Non-pigmented ciliary epithelial cell (primary cell): ENCODE measurements at places on chromosomes 1 and 21.
A peak's percentile ranks its signal among the peaks of the same experiment; 100 is the strongest.

DNA sequence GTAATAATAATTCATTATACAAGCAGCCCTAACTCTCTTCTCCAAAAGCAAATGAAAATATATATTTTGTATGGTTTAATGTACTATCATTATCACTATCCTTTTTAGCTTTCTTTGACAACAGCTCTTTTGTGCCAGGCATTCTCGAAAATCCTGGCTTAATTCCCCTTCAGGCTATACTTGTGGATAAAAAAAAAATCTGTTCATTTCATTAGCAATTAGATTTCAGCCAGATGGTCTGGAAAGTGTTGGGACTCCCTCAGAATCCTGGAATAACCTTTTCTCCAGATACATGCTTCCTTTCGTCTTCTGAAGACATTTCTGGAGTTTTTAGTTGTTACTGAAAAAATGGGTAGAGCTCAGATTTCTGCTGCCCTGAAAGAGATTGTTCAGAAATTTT, 83.4 kb upstream of the PLPPR4 start:
- no peak for DNase-seq

- DNase-seq = no peak
These were observed 84.3 kb downstream of the SLC45A1 start for GRCh38 chr1:8402109-8402710.

GRCh38 chr1:26094076-26094669, 17.5 kb upstream of the PDIK1L start:
- no peak for DNase-seq

DNA sequence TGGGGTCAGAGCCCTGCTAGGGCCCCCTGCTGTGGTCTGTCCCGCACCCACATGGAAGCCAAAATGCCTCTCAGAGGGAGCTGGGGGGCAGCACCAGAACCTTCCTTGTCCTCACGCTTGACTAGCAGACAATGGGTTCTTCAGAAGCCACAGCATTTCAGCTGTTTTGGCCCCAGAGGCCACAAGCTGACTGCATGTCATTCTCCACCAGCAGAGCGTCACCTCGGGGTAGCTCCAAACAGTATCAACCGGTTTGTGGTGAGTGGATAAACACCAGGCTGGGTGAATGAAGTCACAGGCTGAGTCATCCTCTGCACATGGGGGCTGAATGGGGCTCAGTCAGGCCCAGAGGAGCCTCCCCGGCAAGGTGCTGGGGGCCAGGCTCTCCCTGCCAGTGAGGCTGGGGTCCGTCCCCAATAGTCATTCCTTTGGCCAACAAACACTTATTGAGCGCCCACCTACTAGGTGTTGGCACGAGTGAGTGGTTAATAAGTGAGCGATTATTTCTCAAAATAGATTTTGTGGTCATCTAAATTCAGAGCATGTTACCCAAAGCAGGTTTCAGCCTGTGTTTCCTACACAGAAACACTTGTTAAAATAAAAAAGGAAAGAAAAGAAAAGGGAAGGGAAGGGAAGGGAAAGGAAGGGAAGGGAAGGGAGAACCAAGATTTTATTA, 9.1 kb downstream of the OLIG1 start:
- peak; percentile 28 for DNase-seq

GRCh38 chr21:30769724-30770431, 14.7 kb upstream of the KRTAP21-1 start:
- no peak for DNase-seq
